ENCODE measurements at places on chromosomes 2 and 18.

DNA sequence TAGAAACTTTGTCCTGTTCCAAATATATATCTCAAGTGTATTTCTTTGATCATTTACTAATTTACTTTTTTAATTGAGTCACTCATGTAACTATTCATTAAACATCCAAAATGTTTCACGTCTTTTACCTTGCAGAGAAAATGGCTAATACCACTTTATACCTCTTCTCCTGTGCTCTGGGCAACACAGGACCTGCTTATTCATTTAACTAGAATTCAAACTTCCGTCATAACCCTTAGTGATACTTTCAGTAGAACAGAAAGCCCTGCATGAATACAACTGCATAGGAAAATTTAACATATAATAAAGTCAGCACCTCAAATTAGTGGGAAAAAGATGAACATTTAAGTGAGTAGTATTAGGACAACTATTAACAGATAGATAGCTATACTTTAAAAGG, 205.2 kb downstream of the MREG start:
- DNase-seq, result no peak

DNA sequence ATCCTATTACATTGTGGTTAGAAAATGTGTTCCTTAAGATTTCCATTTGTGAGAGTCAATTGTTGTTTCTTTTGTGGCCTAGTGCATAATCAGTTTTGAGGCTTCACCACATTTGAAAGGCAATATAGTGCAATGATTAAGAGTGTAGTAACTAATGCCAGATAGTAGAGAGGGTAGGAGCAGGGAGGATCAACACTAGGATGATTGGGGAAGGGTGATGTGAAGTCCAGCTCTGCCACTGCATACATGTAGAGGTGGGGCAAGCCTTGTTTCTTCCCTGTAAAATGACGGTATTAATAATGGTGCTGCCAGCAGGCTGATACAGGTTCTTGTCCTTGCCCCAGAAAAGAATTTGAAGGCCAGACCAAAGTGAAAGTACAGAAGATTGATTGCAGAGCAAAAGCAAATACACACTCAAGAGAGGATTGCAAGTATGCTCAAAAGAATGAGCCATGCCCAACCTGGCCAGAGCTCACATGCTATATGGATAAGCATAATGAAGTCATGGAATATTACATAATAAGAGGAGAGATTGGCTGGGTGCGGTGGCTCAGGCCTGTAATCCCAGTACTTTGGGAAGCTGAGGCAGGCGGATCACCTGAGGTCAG, 8.0 kb downstream of the SP100 start:
- DNase-seq, result no peak

- peak; percentile 87 for DNase-seq
Observed at GRCh38 chr2:190627448-190628412, 21.2 kb upstream of the NAB1 start.

- no peak for DNase-seq
Observed at GRCh38 chr2:213281156-213281555, 3.1 kb upstream of the SPAG16 start.

GRCh38 chr2:8380566-8380965, 301.3 kb upstream of the ID2 start:
- DNase-seq, result no peak

DNA sequence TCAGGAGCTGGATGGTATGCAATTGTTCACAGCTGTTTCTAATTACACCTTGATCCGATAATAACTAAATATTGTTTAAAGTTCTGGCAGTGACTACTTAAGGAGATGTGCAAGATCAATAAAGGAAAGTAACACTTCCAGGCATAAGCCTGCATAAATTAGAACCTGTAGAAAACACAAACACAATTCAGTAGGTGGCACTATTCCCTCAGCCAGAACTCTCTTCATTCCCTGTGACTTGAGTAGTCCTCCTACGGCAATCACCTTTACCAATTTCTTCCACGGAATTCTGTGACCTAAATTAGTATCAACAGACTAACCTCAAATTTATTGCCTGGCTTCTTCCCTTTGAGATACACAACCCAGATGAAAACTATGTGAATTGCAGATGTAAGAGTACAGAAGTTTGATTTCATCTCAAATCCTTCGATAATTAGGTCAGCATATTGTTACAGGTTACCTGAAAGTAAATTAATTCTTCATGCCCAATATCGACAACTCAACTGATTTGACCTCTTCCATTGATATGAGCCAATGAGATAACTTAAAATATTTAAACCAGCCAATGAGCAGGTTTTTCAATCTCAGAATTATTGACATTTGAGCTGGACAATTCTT, 137.8 kb downstream of the PID1 start:
- no peak for DNase-seq

- peak; percentile 36 for DNase-seq
Observed at GRCh38 chr2:25386971-25387875, 45.5 kb upstream of the DNMT3A start.

- DNase-seq, result no peak
Observed at GRCh38 chr2:204039298-204039838, 102.8 kb downstream of the ICOS start.

GRCh38 chr18:10122988-10123950, 209.5 kb downstream of the VAPA start:
- no peak for DNase-seq

- no peak for DNase-seq
Observed at GRCh38 chr2:31433541-31433940, 19.0 kb upstream of the XDH start.

GRCh38 chr2:134212746-134213145, 41.1 kb upstream of the MGAT5 start:
- no peak for DNase-seq

DNA sequence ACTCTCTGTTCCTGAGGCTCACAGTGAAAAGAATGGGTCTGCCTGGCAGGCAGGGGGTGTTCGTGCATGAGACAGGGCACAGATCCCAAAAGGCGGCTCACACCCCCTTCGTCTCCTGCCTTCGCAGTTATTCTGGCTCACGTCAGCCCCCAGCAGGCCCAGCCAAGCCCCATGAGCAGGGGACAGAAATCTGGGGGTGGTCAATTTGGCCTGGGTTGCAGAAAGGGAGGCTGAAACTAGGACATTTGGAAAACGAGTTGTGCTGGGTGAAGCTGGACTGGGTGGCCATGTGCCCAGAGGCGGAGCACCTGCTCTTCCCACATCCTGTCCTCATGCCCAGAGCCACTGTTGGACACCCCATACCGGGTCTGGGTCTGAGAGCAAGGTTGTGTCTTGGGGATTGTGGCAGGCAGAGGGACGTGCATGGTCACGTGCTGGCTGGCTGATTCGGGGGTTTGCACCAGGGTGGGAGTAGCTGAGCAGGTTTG, 99.0 kb upstream of the MCFD2 start:
- no peak for DNase-seq

DNA sequence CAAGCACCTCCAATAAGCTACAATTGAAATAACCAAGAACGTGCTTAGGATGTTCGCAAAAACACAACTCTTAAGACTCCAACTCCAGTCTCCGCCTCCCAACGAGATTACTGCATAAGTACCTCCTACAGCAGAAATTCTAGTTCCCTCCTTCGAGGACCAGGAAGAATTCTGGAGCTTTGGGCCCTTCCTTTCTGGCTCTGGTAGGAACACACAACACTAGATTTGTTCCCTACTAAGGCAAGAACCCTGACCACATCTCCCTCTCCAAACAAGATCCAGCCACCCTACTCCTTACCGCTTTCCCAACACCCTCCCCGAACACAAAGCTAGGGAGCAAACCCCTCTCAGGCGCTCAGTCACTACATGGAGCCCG, 721 bp downstream of the ADAM17 start:
- DNase-seq, result peak; percentile 69

DNA sequence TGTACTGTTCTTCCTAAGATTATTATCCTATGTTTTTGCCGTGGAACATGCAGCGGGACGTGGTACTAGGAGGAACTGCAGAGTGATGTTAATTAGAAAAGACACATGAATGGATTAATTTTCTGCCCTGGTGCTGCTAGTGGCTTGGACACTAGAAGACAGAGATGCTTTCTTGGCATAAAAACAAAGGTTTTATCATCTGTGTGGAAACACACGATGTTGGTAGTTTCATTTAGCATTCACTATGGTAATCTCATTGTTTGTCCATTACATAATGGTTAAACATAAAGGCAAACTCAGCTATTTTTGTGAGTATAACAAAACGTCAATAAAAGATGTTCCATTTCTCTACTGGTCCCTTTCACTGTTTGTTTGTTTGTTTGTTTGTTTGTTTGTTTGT, 22.8 kb downstream of the COL6A3 start:
- no peak for DNase-seq

- DNase-seq, result no peak
Observed at GRCh38 chr18:73778032-73778359, 369.6 kb downstream of the FBXO15 start.

DNA sequence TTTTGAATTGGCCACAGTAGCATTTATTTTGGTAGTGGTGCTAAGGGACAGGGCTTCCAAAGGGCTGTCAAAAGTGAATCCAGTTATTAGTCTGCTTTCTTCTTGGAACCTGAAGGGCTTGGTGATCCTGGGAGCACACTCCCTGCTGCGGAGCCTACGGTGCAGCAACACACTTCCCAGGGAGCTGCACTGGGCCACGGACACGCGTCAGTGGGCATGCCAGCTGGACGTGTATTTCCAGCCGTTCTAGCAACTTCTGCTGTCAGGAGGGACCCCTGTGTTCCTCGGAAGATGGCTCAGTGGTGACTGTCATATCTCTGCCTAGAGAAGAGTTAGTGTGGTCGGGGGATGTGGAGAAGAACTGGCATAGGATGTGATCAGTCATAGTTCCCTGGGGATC, 204.6 kb downstream of the SOCS6 start:
- DNase-seq, result no peak

- no peak for DNase-seq
Observed at GRCh38 chr2:233288663-233289062, 19.0 kb upstream of the SAG start.

GRCh38 chr18:58785870-58786269, 78.8 kb upstream of the ZNF532 start:
- no peak for DNase-seq

- no peak for DNase-seq
Observed at GRCh38 chr18:39667905-39668304, 2102.3 kb upstream of the CELF4 start.

GRCh38 chr2:100484390-100484789, 14.1 kb downstream of the NMS start:
- no peak for DNase-seq

GRCh38 chr2:226659410-226659809, 140.2 kb downstream of the IRS1 start:
- DNase-seq, result no peak

DNA sequence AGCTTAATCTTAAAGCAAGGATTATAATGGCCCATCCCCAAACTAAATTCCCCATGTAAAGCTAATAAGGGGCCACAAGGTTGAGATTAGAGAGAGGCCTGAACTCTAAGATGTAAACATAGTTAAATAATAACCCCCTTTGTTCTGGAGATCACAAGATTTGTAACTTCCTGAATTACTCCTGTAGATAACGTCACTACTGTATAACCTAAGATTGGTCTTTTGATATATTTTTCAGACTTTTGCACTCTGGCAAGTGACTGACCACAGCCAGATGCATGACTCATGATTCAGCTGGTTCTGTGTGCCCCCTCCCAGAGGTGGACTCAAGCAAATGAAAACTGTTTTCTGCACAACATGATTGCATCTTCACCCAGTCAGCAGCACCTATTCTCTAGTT, 686.0 kb upstream of the DDX18 start:
- DNase-seq, result no peak
